Fibroblast of skin of back (primary cell): ENCODE measurements at places on chromosomes 5 and 9.
A peak's percentile ranks its signal among the peaks of the same experiment; 100 is the strongest.

DNA sequence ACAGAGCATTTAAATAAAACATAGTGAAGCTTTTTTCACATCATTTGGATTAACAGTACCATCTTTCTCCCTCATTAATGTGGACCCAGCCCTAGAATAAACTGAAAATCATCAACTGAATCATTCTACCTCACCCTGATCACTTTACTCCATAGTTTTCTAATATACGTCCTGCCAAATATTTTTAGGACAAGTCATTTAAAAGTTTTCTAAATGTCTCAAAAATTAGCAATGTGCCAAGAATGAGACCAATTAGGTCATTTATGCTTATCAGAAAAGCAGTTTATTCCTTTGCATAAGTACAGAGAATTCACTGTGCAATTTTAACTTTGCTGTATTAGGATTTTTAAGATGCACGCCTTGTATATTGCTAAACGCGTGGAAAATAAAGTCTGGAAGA, 284.4 kb downstream of the PIK3R1 start:
- DNase-seq = peak; percentile 87

DNA sequence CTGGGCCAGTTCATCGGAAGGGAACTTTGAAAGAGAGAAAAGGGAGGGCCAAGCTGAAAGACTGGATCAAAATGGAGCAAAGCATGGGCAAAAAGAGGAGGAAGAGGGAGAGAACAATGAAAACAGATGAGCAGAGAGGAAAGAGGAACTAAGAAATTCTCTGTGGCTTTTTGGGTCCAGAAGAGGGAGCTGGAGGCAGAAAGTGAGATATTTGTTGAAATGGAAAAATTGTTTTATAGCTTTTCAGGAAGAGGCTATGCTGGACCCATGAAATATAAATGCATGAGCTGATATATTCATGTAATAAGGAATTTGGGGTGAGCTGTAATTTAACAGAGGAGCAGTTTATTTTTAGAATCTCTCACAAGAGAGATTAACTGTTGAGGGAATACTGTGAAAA, 457.3 kb downstream of the DMAC1 start:
- DNase-seq = no peak

DNA sequence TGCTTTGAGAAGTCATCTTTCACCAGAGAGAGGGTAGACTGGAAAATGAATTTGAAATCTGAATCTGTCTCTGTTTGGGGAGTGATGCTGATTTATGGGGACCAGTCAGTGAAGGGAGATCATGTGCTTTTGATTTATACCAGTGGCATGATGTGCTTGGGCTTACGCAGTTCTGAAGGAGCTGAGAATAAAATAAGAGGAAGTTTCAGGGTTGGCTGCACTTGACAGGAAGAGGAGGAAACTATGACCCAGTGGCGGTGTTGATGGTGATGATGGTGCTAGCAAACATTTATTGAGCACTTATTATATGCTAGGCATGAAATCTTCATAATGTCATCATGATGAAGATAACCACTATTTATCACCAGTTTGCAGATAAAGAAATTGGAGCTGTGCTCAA, 136.4 kb upstream of the GLRA1 start:
- DNase-seq = no peak

GRCh38 chr5:61053937-61054336, 108.3 kb downstream of the SMIM15 start:
- peak; percentile 50 for DNase-seq

- DNase-seq = no peak
Observed at GRCh38 chr9:32587901-32588300, 14.9 kb upstream of the NDUFB6 start.

DNA sequence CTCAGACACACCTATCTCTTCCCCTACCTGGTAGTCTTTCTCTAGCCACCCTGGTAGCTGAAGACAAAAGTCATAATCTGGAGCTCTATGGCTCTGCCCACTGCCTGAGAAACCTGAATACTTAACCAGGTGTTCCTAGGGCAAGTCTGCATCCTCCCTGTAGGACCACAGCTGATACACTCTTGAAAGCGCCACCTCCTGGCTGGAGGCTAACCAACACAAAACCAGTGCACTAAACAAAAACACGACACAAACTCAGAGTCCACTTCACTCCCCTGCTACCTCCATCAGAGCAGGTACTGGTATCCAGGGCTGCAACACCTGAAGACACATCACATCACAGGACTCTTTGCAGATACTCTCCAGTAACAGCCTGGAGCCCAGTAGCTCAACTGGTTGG, 84.6 kb upstream of the ANXA1 start:
- no peak for DNase-seq

GRCh38 chr5:175321927-175322532, 122.0 kb downstream of the DRD1 start:
- DNase-seq = peak; percentile 14

DNA sequence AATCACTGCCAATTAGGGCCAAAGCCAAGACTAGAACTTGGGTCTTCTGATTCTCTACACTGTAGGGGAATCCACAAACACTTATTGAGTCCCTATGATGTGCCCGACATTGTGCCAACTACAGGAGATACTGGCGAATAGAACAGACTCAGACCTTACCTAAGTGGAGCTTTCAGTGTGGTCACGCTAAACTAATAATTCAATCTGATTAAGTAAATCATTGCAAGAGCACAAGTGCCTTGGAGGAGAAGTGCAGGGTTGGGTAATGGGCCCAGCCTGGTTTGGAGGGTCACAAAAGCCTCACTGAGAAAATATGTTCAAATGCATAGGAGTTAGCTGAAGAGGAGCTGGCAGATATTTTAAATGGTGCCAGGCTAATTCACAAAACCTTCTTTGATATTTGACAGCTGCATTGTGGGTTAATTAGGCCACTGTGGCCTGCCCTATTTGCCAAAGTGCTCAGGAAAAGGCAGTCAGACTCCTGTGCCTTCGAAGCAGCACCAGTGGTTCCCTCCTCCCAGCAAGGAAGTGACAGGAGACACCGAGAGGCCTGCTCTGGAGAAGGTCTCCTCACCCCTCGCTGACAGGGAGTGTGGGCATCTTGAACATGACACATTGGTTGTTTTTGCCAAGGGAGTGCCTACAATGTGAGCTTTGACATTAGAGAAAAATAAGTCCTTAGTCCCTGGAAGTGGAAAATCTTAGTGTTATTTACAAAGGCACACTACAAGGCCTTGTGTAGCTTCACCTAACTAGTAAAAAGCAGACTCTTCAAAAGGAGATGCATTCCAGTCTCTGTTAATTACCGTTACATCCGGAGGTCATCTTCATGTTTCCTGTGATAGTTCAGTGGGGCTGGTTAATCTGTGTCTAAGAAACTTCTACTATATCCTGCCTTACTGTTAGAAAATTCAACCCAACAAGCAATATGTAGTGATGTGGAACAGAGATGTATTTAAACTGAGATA, 24.1 kb upstream of the TRAF1 start:
- no peak for DNase-seq

GRCh38 chr9:121160025-121160424, 41.6 kb downstream of the RAB14 start:
- DNase-seq = no peak

GRCh38 chr5:176481711-176482110, 33.5 kb downstream of the FAF2 start:
- no peak for DNase-seq

DNA sequence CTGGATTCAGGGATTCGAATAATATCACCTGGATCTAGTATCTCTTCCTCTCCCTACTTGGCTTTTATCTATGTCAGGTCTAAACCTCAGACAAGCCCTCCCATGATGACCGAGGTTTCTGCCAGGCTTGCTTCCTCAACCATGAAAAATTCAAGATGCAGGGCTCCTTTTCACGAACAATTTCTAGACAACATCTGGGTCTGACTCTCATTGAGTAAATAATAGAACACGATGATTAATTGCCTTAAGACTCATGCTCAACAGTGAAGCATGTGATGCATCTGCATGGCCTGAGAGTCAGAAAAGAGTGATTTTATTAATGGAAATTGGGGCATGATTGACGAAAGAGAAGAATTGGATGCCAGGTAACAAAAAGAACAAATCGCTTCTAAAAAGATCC, 277.2 kb upstream of the ZNF608 start:
- DNase-seq = peak; percentile 66

GRCh38 chr5:176806137-176806536, 4.2 kb upstream of the UNC5A start:
- no peak for DNase-seq

DNA sequence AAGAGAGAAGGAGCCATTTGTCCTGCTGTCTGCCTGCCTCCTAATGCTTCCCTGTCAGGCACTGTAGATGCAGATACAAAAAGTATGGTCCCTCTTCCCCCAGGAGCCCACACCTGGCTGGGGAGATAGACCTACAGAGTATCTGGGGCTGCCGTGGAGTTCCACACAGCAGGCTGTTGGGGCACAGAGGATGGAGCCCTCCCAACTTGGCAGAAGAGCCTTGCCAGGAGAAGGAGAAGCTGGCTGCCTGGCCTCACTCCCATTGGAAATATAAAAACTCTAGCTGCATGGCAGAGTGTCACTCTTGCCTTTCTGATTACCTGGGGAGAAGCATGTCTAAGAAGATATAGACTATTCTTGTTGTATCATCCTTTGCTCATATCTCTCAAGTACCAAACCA, 160.4 kb downstream of the FSTL4 start:
- no peak for DNase-seq

GRCh38 chr5:113281194-113281593, 153.6 kb downstream of the TSSK1B start:
- DNase-seq = no peak

- no peak for DNase-seq
Observed at GRCh38 chr5:37436146-37436934, 57.2 kb downstream of the WDR70 start.

- no peak for DNase-seq
Observed at GRCh38 chr9:103942651-103943050, 151.5 kb upstream of the SMC2 start.

- peak; percentile 97 for DNase-seq
Observed at GRCh38 chr5:96209829-96210228, 223.2 kb downstream of the PCSK1 start.

GRCh38 chr9:22643541-22643940, 196.9 kb downstream of the DMRTA1 start:
- no peak for DNase-seq

GRCh38 chr9:34220218-34220617, 41.4 kb downstream of the UBAP1 start:
- no peak for DNase-seq

- peak; percentile 89 for DNase-seq
Observed at GRCh38 chr9:129175825-129176633, 2.0 kb downstream of the IER5L start.

GRCh38 chr5:87393331-87393730, 19.4 kb downstream of the CCNH start:
- DNase-seq = peak; percentile 90

DNA sequence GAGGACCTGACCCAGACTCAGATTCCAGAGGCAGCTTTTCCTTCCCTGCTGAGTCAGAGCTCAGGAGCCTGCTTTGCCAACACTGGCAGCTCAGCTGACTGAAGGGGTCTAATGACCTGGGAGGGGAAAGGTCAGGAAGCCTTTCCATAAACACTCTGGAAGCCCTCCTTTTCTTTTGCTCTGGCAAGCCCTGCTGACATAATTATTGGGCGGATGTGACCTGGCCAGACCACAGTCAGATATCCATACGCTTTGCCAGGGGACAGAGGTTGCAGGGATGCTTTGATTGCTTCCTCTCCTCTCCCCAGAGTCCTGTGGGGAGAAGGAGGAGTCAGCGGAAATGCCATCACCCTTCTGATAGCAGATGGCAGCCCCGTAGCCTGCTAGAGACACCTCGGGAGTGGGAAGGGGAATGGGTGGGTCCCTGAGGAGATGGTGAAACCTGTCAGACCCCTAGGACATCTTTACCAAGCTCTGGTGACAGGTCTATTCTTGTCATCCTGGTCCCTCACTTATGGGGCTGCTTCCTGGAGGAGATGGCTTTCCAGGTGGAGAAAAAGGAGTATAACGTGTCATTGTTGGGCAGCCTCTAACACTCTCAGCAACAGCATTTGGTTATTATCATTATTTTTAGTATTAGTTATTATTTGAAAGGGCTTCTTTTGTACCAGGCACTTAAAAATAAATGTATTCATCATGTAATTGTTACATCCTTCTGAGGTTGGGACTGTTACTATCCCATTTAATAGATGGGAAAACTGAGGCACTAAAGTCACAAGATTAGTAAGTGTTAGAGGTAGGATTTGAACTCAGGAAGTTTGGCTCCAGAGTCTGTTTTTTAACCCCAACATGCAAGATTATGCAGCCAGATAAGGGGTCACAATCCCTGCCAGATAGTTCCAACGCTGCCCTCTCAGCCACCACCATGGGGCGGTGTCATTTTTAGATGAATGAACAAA, 11.6 kb downstream of the COL27A1 start:
- DNase-seq = no peak

GRCh38 chr5:176616511-176616910, 6.6 kb upstream of the GPRIN1 start:
- no peak for DNase-seq

DNA sequence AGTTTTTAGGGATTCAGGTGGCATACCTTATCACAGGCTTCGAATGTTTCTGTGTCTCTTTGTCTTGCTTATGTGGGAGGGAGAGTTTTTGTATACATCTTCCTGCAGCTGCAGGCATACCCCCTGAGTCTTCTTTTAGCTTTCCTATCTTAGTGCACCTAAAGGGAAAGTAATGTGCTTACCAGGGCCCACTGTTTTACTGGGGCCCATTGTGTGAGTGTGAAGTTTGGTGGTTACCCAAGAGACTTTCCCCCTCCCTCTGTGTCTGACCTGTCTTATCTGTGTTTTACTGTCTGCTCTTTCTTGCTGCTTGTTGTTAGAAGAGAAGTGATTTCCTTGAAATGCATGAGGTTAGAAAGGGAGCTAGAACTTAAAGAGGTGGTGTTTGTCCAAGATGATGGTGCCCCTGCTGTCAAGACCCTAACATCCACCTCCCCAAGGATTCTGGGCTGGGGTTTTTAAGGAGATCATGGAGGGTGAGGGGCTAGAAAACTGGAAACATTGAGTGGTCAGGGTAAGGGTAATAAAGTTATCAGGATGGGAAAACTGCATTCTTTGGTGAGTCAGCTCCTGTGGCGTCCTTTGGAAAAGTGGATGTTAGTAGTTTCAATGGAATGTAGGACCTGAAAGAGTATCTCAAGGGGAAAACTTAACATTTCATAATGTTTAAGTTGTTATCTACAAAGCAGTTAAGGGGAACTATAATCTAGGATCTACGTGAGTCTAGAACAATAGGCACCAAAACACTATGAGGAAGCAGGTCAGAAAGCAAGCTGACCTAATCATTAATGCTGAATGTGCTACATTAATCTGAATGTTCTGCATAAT, 583.5 kb upstream of the TUSC1 start:
- peak; percentile 93 for DNase-seq

- DNase-seq = no peak
Observed at GRCh38 chr9:136053757-136054142, 41.3 kb downstream of the NACC2 start.

GRCh38 chr9:82021198-82021597, 32.6 kb downstream of the SPATA31D1 start:
- peak; percentile 73 for DNase-seq

DNA sequence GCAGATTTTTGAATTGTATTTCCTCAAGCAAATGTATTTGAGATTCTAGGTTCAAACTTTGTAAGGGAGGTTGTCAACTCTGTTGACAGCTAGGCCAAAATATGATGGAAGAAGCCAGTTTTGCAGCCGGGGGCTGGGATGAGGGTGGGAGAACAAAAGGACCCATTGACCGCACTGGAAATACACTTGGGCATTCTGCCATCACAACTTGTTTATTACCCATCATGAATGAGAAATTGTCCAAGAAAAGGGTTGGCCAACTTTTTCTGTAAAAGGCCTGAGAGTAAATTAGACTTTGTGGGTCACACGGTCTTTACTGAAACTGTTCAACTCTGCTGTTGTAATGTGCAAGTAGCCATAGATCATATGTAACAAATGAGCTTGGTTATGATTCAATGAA, 221.3 kb upstream of the KLF9 start:
- DNase-seq = no peak

GRCh38 chr5:142550471-142550870, 135.4 kb downstream of the FGF1 start:
- no peak for DNase-seq
